Neural progenitor cell (in vitro differentiated cells): ENCODE measurements at places on chromosomes 7 and 10. TPM values are rescaled to one million over a fixed set of nuclear protein-coding genes. Genes with fewer than 3 reads are reported as not detected.
A peak's percentile ranks its signal among the peaks of the same experiment; 100 is the strongest.

The CCZ1 gene
- 85.5 and 136 TPM in 2 replicates for total RNA-seq

The NPY gene
- not detected in 2 replicates for total RNA-seq

The NEUROG3 gene
- not detected in 2 replicates for total RNA-seq

The C10orf105 gene
- 0.39 and 1.5 TPM in 2 replicates for total RNA-seq

DNA sequence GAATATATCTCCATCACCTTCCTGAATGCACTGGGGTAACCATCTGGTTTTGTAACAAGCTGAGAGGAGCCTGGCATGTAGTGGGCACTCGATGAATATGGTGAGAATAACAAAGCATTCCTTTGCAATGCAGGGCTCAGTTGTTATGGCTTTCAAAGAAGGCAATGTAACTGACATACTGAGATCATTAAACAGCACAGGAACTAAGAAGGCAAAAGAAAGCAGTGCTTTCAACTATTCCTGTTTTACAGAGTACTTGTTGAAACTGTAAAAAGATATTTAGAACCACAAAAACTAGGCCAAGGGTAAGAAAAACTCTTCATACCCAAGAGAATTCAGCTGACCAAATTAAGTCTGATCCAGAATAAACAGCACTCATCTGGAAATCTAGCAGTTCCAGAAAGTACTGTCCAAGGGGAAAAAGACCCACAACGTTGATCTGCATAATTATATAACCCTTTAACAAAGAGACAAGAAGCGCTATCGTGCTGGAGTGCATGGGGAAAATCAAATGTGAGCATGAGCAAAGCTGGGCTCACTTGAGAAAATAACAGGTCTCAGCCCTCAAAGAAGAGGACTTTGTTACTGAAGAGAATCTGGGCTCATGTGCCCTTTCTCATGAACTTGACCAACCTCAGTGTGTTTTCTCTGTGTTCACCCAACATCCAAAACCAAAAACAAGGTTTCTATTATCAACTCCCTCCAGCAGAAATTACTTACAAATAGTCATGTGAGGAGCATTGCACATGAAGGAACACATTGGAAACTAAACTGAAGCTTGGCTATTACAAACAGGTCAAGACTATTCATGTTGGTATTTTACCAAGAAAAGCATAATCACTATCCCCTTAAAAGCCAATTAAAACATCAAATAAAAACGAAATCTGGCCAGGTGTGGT lies 116.2 kb downstream of the AVL9 start:
- no peak for DNase-seq

- peak; percentile 97 for DNase-seq
Measured at GRCh38 chr10:28939281-28940157, 262.2 kb downstream of the BAMBI start.

GRCh38 chr10:86075512-86075911 lies 291.1 kb downstream of the GRID1 start:
- no peak for DNase-seq

- no peak for DNase-seq
Measured at GRCh38 chr7:32676249-32676941, 181.1 kb downstream of the AVL9 start.

- no peak for DNase-seq
Measured at GRCh38 chr10:78794736-78795455, 273.9 kb upstream of the ZMIZ1 start.
